ENCODE measurements at places on chromosomes 1 and 21. TPM values are rescaled to one million over a fixed set of nuclear protein-coding genes. Genes with fewer than 3 reads are reported as not detected.

DNA sequence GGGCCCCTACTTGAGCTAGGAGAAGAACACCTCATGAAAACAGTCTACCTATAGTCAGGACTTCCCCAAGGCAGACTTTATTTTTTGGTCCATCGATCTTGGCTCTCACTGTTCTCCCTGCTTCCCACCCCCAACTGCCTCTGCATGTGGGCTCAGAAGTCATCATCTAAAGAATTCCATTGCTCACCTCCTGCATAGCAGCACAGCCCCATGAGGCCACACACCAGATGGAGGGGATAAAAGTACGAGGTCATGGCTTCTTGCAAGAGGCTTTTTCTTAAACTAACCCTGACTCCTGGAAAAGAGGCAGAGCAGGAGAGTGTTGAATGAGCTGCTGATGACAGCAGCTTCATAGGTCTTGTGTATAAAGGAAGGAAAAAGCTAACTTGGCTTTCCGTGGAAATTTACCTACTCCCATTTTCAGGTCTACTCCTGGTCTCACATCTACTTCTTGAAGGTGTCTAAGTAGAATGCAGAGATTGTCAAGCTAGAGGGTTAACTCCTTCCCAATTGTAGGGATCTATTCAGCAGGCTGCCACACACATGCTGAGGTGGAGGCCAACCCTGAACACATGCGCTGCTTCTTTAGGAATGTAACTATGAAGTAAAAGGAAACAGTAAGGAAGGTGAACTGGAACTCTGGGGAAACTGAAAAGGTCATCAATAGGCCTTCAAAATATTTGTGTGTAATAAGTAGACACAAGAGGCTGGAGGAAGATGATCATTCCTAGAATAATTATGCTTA is 18.7 kb downstream of the WNT2B start:
- no peak for DNase-seq
- H3K27me3 ChIP-seq, result no peaks in the 10 kb centered on the region
- H3K4me1 ChIP-seq, result peaks cover 9% of the 10 kb centered on the region
- H3K4me3 ChIP-seq, result no peak overlapping the region

DNA sequence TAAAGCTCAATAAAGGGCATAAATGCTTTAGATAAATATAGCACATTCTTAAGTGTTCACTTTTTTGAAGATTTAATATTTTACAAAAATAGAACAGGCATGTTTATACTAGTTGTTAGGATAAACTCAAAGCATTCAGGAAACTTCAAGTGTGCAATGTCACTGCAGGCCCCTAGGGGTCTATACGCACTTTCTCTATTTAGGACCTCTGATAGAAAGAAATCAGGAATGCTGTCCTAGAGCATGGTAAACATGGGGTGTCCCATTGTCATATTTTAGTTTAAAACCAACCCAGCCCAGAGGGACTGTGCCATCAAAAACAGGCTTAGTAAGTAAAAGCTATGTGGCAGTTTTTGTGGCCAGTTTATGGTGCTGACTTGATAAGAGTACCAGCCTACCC is 102.2 kb downstream of the BARHL2 start:
- H3K36me3 ChIP-seq, result no peaks in the 10 kb centered on the region
- no peak overlapping the region for H3K4me3 ChIP-seq
- DNase-seq, result no peak
- no peaks in the 10 kb centered on the region for H3K4me1 ChIP-seq
- H3K27me3 ChIP-seq, result no peaks in the 10 kb centered on the region

The KRTAP25-1 gene
- polyA plus RNA-seq, result not detected

The PLA2G2D gene
- not detected for polyA plus RNA-seq

The KPRP gene
- polyA plus RNA-seq, result 0.90 TPM

DNA sequence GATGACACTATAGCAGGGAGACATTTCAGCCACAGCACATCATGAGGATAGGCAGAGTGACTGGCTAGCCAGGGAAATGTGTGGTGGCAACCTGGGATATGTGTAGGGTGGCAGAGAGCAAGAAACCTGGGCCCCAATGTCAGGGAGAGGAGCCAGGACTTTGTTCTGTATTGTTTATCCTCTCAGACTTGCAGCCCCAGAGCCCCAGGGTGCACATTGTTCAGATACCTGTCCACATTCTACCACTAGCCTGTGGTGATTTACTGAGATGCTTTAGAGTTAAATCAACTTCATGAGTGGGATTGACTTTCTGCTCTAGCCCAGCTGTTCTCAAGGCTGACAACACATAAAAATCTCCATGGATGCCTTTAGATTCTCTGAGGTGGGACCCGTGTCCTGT is 61.5 kb downstream of the MAB21L3 start:
- no peak overlapping the region for H3K27ac ChIP-seq
- no peak for DNase-seq
- no peak overlapping the region for H3K4me3 ChIP-seq
- peaks cover 5% of the 10 kb centered on the region for H3K4me1 ChIP-seq
- no peaks in the 10 kb centered on the region for H3K27me3 ChIP-seq
- no peaks in the 10 kb centered on the region for H3K36me3 ChIP-seq

The SRP9 gene
- 254 TPM for polyA plus RNA-seq
